ENCODE measurements at places on chromosomes 3 and 15. TPM values are rescaled to one million over a fixed set of nuclear protein-coding genes. Genes with fewer than 3 reads are reported as not detected.

DNA sequence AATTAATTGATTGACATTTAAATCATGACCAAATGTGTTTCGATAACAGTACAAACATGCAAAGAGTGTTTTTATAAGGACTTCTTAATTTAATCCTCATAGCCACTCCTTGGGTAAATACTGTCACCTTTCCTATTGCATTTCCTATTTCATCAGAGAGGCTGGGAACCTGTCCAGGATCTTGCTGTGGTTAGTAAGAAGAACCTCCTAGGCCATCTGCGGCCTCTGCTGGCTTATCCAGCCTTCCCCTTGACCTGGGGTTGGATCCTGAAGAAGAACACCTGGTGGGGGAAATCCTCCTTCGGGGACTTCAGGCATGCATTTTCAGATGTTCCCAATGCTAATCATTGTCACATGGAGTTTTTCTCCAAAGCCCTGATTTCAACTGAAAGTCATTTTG lies 25.5 kb downstream of the GLDN start:
- DNase-seq = no peak

- no peak for DNase-seq
Measured at GRCh38 chr3:114242947-114243346, 5.6 kb upstream of the ZNF80 start.

- no peak for DNase-seq
Measured at GRCh38 chr3:45112939-45113338, 33.2 kb downstream of the CDCP1 start.

Gene SLC24A5
- total RNA-seq = not detected

Data from CD4-positive, alpha-beta T cell (primary cell).